Esophagus squamous epithelium (tissue), 5 donors: ENCODE measurements at places on chromosomes 4 and X.

GRCh38 chr4:7434766-7435150, at the start of gene PSAPL1:
Gene PSAPL1, minus strand, starts transcription at chr4:7434930. Its CDS starts 51 bp downstream, at chr4:7434879.
- no peak for DNase-seq

- no peak for DNase-seq
Measured at GRCh38 chr4:1512051-1512737, 106.0 kb upstream of the NKX1-1 start.

- DNase-seq, result no peak
Measured at GRCh38 chr4:19677211-19677610, 574.5 kb upstream of the SLIT2 start.

DNA sequence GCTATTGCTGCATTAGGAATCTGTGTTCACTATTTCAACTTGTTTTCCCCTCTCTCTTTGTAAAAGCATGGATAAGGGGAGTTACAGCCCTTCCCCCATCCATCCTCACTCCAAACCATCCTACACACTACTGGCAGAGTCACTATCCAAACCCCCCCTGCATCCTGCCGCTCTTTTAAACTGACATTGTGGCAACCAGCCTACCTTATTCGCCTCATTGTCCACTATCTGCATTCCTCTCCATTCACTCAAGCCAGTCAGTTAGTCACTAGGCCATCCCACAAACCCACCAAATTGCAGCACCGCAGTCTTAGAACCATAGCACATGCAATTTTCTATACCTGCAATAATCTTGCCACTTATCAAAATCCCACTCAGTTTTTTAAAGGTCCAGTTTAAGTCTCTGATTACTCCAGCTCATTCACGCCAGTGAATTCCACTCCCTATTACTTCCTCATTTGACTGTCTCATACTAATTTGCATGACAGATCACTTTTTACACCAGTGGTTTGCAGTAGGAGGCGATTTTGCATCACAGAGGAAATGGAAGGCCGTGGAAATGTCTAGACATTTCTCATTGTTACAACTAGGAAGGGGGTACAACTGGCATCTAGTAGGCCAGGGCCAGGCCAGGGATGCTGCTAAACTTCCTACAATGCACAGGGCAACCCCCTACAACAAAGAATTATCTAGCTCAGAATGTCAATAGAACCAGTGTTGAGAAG, 181.8 kb downstream of the HS6ST2 start:
- DNase-seq, result no peak

GRCh38 chr4:143405075-143405730, 68.5 kb downstream of the GAB1 start:
- no peak for DNase-seq

DNA sequence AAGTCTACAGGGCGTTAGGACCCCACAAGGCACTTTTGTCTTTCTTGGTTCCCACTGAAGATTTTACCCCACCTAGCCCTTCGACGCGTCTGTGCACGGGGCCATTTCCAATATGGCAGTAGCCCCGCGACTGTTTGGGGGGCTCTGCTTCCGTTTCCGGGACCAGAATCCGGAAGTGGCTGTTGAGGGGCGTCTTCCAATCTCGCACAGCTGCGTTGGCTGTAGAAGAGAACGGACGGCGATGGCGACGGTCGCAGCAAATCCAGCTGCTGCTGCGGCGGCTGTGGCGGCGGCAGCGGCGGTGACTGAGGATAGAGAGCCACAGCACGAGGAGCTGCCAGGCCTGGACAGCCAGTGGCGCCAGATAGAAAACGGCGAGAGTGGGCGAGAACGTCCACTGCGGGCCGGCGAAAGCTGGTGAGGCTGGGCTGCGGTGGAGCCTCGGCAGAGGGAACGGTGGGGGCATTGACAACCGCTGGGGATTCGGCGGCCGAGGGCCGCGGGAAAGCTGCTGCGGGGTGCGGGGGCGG, at the start of gene USP11:
Gene USP11 (plus strand): TSS at position 207 of the 530 bp plus-strand sequence. CDS start 35 bp downstream, at position 242.
- DNase-seq, result no peak

GRCh38 chr4:67576059-67576466, 17.5 kb downstream of the STAP1 start:
- no peak for DNase-seq

- no peak for DNase-seq
Measured at GRCh38 chr4:47010347-47010911, 17.0 kb upstream of the GABRA4 start.

DNA sequence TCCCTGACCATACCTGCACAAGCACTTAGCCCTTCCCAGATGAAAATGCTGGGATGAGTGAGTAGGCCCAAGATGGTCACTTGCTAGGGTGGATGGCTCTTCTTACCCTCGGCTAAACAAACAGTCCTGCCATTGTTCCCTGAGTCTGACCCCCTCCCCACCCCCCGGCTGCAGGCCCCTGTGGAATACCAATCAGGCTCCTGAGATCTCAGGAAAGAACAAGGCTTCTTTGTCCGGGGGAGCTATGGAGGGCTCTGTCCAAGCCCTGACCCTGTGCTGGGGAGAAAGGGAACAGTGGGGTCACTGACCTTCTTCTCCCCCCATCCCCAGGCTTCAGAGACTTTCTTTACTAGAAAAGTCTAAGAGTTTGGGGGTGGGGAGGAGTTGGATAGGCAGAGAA, 6.0 kb downstream of the PLP1 start:
- no peak for DNase-seq
